Hippocampal formation (tissue), 2 donors: ENCODE measurements at places on chromosomes 2 and 18.

GRCh38 chr2:234300391-234300925 lies 196.4 kb downstream of the ARL4C start:
- no peak for DNase-seq

GRCh38 chr2:130288467-130289403 lies 54.0 kb upstream of the IMP4 start:
- no peak for DNase-seq

- no peak for DNase-seq
These were observed 40.9 kb downstream of the GYPC start for GRCh38 chr2:126696644-126697520.

GRCh38 chr18:67731851-67732250 lies 215.3 kb upstream of the DSEL start:
- DNase-seq = no peak
